ENCODE measurements at places on chromosomes 7 and 10.

GRCh38 chr7:36658335-36659171 is 65.7 kb downstream of the AOAH start:
- peak; percentile 74 for DNase-seq

GRCh38 chr10:88315755-88316154 is 267.4 kb downstream of the RNLS start:
- no peak for DNase-seq

DNA sequence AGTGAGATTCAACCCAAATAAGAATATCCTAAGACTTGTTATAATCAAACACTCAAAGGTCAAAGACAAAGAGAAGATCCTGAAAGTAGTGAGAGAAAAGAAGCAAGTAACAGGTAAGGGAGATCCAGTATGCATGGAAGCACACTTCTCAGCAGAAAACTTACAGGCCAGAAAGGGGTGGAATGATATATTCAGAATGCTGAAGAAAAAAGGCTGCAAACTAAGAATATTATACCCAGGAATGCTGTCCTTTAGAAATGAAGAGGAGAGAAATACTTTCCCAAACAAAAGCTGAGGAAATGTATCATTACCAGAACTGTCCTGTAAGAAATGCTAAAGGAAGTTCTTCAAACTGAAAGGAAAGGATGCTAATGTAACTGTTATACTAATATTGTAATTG is 12.6 kb upstream of the ZNF746 start:
- no peak for DNase-seq

GRCh38 chr7:16278167-16278787 is 143.1 kb downstream of the CRPPA start:
- no peak for DNase-seq

- DNase-seq: no peak
Observed at GRCh38 chr10:67088036-67088435, 162.2 kb downstream of the LRRTM3 start.

- DNase-seq: no peak
Observed at GRCh38 chr7:55552320-55553023, 19.8 kb downstream of the VOPP1 start.

GRCh38 chr7:148898845-148899484 is 14.9 kb upstream of the EZH2 start:
- no peak for DNase-seq

DNA sequence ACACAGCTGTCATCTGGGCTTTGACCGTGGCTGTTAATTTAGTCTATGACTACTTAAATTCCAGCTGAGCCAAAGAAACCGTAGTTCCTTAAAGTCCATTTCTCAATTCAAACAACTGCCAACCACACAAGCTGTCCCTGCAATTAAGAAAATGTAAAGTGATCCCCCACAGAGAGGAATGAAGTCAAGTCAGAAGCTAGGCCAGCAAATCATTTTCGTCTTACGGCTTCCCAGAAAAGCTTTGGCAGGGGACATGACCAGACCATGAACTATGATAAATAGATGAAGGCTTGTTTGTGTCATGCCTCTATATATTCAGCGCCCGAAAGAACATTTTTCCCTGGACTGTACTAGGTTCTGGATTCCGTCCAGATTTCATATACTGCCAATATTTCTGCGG is 54.6 kb downstream of the HACD1 start:
- DNase-seq: no peak

GRCh38 chr7:111535142-111535870 is 27.0 kb downstream of the IMMP2L start:
- DNase-seq: no peak

DNA sequence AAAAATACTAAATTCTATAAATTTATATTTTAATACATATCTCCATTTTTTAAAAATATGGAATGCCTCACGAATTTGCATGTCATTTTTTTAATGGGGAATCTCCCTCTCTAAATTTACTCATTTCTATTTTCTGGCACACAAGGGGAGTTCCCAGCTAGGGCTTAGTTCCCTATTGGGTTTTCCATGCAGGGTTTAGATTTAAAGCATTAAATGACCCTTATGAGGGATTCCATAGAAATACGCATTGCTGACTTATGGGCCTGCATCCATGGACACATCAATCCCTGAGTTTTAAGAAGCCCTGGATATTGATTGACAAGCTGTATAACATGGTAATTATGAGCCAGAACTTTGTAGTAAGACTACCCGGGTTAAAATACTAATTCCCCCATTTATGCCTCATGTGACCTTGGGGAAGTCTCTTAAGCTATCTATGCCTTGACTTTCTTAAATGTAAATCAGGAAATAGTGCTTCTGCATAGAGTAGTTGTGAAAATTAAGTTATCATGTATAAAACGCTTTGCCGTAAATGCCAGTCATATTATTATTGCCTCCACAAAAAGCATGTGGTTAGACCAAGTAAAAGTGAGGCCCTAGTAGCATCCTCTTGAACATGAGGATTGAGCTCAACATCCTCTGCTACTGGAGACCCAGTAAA is 78.8 kb upstream of the ANKRD1 start:
- DNase-seq: no peak

DNA sequence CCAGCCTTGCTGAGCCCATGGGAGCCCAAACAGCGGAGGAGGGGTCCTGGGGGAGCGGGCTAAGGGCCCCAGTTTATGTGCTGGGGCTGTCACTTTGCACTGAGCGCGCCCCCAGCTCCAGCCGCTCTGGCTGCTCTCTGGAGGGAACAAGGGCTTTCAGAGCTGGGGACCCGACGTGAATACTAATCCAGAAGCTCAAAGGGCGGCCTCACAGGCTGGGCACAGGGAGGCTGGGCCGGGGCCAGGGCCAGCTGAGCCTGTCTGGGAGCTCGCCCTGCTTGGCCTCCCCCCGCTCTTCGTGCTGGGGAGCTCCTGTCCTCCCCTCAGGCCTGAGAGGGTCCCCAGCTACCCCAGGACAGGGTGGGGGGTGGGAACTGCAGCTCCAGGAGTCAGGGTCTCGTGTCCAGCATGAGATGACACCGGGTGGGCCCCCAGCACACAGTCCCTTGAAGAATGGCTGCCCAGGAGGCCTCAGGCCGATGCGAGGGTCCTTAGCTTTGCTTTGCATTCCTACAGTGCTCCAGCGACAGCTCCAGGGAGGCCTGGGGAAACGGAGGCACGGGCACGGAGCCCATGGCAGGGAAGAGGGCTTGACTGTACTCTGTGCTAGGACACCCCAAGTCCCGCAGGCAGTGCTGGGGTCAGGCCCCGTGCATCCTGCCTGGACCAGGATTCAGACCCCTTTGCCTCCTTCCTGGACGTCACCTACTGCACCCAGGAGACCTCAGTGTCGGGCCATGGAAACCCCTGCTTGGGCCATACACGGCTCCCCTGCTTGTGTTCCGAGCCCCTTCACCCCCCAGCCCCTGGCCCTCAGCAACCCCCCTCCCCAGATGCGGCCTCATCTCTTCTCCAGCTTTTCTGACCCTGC is 5.8 kb upstream of the AMZ1 start:
- DNase-seq: no peak

DNA sequence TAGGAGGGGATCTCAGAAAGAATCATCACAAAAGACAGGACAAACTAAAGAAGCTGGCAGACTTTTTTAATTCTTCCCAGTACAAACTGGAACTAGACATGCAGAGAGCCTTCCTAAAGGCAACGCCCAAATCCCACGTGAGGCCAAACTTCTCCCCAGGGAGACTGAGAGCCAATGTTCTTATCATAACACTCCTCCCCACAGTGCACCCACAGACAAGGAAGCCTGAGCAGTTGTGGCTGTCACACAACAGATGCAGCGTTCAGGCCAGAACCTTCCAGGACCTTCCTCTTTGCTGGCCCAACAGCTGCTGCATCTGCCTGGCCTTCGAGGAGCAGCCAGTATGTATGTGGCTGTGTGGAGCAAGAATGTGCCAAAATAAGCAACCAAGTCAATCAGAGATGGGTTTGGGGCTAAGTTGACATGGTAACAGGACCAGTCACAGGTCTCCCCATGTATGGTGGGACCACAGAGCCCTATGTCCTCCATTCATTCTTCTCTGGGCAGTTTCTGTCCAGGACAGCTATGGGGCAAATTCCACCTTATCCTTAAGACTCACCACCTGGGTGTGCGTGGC is 34.9 kb downstream of the SRPK2 start:
- DNase-seq: no peak

GRCh38 chr10:33566426-33566825 is 232.0 kb upstream of the NRP1 start:
- DNase-seq: no peak

- peak; percentile 67 for DNase-seq
Observed at GRCh38 chr7:27196287-27196767, 3.6 kb downstream of the HOXA13 start.

DNA sequence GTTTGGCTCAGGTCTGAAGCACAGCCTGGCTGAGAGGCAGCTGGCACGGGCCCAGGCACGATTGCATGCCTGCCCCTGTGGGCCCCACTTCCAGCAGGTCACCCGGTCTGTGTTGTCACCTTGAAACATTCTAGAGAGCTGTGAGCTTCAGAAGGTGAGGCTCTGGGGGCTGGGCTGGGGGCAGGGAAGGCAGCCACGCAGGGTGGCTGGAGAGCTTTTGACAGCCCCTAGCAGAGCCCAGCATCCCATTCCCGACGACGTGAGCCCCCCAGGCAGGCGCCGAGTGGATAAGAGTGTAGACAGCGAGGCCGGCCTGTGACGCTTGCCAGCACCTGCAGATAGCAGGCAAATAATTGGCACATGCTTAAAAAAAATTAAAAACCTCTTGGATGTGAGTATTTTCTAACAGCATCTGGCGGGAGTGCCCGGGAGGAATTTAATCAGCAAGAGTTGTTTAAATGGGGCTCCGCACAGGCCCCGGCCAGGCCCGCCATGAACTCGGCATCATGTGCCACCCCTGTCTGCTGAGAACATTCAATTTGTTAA is 212.0 kb upstream of the TBX20 start:
- DNase-seq: no peak

GRCh38 chr7:123879628-123880027 is 34.7 kb downstream of the HYAL4 start:
- DNase-seq: no peak

DNA sequence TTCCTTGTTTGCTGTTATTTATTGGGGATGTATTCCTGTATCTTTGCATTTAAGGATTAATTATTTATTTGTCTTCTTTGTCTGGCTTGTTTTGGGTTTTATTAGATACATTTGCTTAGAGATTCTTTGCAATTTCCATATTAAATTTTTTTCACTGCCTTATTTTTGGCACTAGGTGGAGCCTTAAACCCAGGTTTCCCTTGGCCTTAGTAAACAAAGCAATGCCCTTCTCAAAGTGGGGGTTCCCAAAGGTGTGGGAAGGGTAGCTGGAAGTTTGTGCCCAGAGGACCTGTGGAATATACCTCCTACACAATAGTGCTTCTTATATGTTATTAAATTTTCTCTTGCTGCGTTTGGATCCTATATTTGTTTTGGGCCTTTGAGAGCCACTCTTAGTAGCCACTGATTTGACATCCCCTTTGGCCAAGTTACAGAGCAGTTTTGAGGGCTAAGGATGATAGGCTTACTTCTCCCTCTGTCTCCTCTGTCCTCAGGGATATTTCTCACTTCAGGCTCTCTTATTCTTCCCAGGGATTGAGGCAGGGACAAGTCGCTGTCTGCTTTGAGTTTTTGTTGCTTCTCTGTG is 162.3 kb downstream of the ITGB1 start:
- peak; percentile 20 for DNase-seq

- DNase-seq: no peak
Observed at GRCh38 chr7:72476608-72477305, 64.6 kb upstream of the CALN1 start.

DNA sequence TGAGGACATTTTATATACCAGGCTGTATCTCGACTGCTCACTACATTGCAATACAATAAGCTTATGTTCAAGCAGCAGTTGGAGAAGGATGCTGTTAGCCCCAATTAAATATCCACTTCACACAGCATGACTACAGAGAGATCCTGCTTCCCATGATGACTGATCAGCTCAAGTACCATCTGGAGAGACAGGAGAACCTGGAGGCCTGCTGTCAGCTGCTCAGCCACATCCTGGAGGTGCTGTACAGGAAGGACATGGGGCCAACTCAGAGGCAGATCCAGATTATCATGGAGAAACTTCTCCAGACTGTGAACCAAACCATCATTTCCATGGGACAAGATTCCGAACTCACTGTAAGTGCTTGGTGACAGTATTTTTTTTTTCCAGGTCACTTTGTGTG is 22.5 kb downstream of the RNF133 start:
- DNase-seq: no peak

DNA sequence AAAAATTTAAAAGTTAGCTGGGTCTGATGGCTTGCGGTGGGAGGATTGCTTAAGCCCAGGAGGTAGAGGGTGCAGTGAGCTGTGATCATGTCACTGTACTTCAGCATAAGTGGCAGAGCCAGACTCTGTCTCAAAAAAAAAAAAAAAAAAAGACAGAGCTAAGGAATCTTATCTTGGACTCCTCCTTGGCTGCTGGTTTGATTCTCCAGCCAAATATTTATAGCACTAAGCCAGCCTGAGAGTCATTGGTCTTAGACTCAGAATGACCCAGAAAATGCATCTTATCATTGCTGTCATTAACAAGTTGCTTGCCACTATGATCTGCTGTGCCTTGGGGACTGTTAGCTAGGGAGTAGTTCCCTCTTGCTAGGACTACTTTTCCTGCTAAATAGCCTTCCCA is 164.7 kb downstream of the GNAT3 start:
- DNase-seq: no peak

- DNase-seq: no peak
Observed at GRCh38 chr7:105454921-105455320, 66.2 kb upstream of the SRPK2 start.

DNA sequence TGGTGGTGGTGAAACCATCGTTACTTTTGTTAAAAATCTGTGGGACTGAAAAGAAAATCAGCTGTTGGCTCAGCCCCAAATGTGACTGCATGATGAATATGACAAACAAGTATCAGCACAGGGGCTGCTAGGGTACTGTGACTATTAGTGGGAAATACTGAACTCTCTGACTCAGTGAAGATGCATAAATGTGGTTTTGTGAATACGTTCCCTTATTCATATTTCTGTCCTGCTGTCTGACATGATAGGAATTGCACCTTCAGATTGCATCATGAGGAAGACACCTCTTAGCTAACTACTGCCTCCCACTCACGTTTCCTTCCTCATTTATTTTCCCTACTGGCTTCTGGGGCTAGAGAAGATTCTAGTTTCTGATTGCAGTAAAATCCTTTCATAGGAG is 1.4 kb downstream of the CLEC5A start:
- no peak for DNase-seq

GRCh38 chr7:127251465-127252376 is 1.0 kb downstream of the GRM8 start:
- DNase-seq: no peak

DNA sequence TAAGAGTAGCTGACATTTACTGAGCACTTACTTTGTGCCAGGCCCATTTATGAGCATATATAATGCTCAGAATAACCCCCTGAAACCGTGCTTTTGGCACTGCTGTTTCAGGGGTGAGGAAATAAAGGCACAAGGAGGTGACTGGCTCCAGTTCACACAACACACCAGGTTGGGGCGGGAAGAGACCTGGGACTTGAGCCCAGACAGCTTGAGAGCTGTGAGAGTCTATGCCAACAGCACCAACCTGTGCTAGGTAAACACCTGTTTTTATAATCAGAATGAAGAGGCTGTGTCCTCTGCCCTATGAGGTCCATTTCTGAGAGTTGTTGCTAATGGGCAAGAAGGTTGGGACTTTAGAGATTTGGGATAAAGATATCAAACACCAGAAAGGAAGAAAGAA is 8.8 kb upstream of the AZGP1 start:
- no peak for DNase-seq

Data from urothelium cell line (cell line).